ENCODE measurements at places on chromosomes 13 and 19.

DNA sequence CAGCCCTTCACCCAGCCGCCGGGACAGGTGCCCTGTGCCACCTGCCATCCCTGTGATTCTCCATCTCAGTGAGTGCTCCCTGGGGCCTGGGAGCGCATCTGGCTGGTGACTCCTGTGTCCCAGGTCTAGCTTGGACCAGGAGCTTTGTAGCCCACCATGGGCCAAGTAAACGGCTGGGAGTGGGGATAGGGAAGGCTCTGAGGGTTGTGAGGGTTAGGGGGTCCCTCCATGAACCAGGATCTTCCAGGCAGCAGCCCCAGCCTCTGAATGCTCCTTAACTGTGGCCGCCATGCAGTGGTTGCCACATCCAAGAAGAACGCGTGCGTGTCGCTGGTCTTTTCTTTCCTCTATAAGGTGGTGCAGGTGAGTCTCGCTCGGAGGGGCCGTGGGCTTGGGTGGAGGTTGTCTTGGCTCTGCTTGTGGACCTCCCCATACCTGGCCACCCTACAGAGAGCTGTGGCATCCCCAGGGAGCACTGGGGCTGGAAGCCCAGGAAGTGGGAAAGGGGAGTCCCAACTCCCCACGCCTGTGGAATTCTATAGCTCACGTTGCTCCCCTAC, 8.4 kb downstream of the AP1M1 start:
- DNase-seq, result no peak

- DNase-seq, result peak; percentile 56
These were observed 15.7 kb downstream of the PLIN3 start for GRCh38 chr19:4851551-4852290.

DNA sequence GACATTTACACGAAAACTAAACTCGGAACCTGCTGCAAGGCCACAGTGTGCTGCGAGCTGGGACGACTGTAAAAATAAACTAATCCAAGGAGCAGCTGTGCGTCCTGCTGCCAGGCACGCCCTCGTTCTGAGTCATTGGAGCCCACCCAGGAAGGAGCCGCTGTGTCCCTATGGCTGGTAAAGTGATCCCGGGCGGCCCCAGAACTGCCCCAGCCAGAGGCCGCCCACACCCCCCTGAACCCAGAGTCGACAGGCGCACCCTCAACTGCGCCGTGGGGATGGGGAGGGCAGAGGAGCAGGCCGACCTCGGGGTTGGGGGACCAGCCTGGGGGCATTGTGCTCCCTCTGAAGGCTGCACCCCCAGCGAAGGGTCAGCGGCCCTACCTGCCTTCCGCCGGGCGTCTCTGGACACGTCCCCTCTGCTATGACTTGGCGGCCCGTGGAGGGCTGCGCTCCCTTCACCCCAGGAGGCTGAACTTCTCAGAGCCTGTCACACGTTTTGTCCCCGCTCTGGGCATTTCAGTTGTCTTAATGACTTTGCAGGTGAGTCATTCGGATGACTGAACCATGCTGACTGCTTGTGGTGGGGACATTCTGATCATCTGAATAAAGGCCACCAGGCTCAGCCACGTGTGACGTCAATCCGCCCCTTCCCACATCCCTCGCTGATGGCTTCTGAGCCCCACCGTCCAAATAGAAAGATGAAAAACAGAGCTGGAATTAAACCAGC, 42.7 kb downstream of the ADPRHL1 start:
- DNase-seq, result no peak

DNA sequence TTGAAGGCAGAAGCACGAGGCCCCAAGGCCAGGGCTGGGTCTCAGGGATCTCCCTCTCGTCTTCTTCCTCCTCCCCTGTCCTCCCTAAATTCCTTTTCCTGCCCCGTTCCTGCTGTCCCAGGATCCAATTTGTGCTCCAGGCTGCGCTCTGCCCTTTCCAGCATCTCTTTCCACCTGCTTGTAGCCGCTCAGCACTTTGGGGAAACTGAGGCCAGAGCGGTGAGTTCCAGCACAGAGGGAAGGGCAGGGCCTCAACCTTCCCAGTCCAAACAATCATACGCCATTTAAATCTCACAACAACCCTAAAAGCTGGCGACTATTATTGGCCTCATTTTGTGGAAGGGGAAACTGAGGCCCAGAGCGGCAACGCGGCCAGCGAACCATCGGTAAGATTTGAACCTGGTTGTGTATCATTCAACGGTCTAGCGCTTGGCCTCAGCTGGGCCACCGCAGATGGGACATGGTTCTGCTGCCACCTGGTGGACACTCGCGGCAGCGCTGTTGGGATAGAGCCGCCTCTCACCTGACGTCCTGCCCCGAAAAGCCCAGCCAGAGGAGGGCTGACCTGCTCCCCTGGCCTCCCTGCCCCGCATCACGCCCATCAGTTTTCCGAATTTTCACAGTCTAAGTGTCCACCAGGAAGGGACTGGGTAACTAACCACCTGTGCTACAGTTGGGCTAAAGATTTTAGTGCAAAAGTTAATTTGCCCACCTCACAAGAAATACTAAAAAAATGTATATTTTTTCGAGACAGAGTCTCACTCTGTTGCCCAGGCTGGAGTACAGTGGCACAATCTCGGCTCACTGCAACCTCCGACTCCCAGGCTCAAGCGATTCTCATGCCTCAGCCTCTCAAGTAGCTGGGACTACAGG, 4.2 kb upstream of the RPL18A start:
- DNase-seq, result no peak

GRCh38 chr13:52933547-52934210, 85.2 kb upstream of the PCDH8 start:
- DNase-seq, result no peak

GRCh38 chr19:7213628-7214323, 80.4 kb downstream of the INSR start:
- no peak for DNase-seq

DNA sequence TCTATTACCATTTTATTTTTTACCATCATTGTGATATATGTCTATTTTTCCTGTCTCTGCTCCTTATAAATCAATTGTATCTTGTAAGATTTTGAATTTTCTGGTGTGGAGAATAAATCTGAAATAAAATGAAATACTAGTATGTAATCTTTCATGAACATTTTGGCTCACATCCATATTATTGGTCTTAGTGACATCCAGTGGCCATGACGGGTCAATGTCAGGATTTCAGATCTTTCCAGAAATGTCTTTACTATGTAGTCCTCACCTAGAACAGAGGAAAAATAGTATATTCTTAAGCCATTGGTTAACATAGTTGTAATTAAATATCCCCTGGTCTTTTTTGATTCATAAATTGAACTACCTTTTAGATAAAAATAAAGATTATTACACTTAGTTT, 109.8 kb upstream of the GPC6 start:
- DNase-seq, result no peak

DNA sequence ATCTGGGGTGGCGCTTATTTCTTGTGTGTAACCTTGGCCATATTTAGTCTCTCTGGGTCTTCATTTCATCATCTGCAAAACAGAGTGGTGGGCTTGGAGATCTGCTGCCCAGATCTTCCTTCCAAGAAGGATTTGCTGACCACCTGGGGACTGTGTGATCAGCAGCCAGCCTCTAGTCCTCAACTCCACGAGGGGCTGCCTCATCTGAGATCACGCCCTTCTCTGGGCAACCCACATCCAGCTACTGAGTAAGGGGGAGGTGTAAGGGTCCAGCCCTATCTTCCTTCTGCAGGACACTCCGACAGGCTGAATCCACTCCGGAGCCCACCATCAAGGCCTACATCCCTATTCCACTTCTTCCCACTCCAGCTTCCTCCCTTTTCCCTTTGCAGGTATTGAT, 57.9 kb downstream of the CHST8 start:
- no peak for DNase-seq

GRCh38 chr19:36013280-36014011, 567 bp downstream of the ALKBH6 start:
- no peak for DNase-seq

GRCh38 chr19:29645911-29646310, 19.4 kb upstream of the PLEKHF1 start:
- no peak for DNase-seq

- DNase-seq, result no peak
These were observed 4.3 kb upstream of the ZNF497 start for GRCh38 chr19:58366585-58367430.

DNA sequence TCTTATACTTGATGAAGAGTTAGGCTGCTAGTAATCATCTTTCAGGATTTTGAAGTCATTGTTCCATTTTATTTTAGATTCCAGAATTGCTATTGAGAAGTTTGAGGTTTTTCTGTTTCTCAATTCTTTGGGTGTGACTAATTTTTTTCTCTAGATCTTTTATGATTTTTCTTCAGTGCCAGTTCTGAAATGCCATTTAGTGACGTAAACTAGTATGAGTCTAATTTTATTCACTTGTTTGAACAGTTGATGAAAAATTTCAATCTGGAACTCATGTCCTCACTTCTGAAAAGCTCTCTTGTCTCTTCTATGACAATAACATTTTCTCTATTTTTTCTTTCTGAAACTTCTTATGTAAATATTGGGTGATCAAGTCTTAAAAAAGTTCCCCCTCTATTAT, 188.5 kb upstream of the HTR2A start:
- DNase-seq, result no peak

DNA sequence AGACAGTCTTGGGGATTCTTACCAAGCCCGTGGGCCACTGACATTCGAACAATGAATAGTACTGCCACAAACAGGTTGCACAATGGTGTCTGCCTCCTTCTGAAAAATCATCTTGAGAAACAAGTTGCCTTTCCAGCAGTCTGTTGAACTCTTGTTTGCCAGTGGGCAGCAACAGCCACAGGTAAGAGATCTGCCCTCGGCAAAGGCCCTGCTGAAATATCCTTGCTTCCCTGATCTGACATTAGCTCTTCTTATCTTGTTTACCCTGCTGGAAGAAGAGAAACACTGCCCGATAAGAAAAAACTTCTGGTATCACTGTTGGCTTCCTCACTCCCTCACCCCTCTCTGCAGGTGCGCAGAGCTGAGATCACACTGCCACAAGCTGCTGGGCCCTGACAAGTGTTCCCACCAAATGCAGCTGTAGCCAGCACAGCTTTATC, 2.0 kb downstream of the DOCK9 start:
- DNase-seq, result peak; percentile 68

DNA sequence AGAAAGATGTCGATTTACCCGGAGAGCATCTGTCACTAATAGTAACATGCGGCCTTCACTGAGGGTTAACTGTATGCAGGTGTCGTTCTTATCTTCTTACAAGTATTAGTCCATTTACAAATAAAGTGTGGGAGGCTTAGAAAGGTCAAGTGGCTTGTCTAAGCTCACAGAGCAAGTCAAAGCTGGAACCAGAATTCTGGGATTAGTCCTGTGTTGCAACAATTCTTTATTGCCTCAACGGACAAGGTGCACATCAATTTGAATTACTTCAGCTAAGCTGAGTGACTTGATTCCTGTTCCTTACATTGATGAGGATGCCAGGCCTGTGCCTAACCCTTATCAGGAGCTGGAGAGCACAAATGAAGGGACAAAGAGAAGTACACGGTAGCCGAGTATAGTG, 1193.6 kb downstream of the UQCRFS1 start:
- DNase-seq, result no peak

DNA sequence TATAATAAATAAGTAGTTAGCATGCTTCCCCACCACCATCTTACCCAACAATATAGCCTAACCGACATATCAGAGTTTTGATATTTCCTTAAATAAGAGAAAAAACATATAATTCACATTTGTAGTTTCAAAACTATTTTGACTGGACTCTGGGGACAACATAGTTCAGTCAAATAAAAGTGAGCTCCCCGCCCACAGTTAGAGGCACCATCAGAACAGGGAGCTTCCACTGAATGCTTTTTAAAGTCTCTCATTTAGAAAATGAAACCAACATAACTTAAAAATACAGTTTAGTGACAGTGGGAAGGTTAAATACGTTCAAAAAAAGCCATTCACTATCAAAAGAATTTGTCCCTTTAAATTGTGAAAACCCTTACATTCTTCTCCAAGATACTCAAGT, 92.8 kb downstream of the EPSTI1 start:
- DNase-seq, result no peak

DNA sequence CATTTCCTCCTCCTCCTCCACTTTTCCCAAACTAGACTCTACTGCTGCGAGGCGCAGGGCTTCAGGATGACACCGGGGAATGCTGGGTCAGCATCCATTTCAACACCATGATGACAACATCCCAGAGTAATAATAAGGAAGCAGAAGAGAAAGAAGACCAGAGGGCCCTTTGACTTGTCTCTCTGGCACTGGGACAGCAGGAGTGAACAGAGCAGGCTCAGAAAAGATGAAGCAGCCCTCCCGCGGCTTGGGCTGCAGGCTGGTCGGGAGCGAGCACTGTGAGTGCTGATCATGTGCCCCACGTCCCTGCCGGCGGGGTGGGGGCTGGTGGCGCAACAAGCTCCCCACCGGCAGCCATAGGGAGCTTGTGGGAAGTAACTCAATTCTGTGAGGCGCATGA, 30.5 kb downstream of the RANBP3 start:
- no peak for DNase-seq

GRCh38 chr19:14347999-14348889, 33.0 kb upstream of the ADGRE5 start:
- DNase-seq, result no peak

- no peak for DNase-seq
These were observed 23.6 kb downstream of the CACNG6 start for GRCh38 chr19:54014920-54015560.

DNA sequence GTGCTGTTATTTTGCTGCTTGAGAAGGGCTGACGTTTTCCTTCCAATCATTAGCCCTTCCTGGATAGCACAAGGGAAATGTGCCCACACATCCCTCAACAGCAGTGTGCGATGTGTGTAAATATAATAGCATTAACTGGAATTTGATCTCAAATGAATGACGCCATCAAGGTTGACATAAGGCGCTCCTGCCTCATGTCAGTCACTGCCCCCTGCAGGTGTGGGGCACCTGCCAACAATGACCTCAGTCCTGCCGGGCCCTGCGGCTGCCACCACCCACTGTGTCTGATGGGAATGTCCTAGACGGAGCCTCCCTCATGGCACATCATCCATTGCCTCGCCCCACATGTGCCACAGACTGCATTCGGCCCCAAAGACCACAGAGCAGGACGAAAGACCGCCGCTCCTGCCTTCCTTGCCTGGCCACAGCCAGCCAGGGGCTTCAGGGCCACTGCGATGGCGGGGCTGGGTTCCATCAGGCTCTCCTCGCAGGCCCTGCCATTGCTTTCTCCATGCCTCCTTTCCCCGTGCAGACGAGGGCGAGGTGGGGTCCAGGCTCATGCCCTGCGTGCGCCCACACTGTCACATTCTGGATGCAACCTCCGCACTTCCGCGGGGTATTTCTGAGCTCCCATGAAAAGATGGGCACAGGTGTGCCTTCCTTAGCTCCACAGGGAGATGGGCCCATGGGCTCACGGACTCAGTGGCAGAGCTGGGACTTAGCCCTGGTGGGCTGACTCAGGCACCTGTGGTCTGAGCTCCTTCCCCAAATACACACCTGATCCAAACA, 146.7 kb downstream of the SOX1 start:
- DNase-seq, result no peak

DNA sequence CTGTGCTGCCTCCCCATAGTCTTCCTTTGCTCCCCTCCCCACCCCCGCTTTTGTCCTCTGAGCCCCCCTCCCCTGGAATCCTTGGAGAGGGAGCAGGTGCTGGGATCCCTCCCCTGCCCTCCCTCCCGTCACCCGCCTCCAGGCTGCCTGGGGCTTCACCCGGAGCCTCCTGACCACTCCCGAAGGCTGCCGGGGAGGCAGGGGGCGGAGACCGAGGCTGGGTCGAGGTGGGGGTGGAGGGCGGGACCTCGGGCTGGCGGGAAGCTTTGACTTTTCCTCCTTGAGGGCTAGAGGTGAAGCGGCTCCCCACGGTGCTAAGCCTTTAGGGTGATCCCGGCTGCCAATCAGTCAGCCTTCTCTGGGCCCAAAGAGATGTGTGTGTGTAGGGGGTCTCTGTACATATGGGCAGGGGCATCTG, 1.5 kb downstream of the KMT5C start:
- peak; percentile 68 for DNase-seq
